Myocyte (in vitro differentiated cells): ENCODE measurements at places on chromosomes 5 and 9. TPM values are rescaled to one million over a fixed set of nuclear protein-coding genes. Genes with fewer than 3 reads are reported as not detected.

ALDOB gene
- not detected in 2 replicates for total RNA-seq

TMC1 gene
- 0.40 TPM in 1 of 2 replicates, not detected in the other for total RNA-seq

NFX1 gene
- 29.8 and 37.0 TPM in 2 replicates for total RNA-seq

PLAC8L1 gene
- total RNA-seq, result 0.88 TPM in 1 of 2 replicates, not detected in the other

FBXW11 gene
- total RNA-seq, result 102 and 122 TPM in 2 replicates

CERCAM gene
- 43.6 and 52.0 TPM in 2 replicates for total RNA-seq

TLX3 gene
- not detected in 2 replicates for total RNA-seq

SPATA31D4 gene
- total RNA-seq, result not detected in 2 replicates

FGD3 gene
- 0.86 and 0.88 TPM in 2 replicates for total RNA-seq

PAEP gene
- not detected in 2 replicates for total RNA-seq

GDF9 gene
- 0.27 and 0.57 TPM in 2 replicates for total RNA-seq

AMBP gene
- total RNA-seq, result 0.36 and 1.5 TPM in 2 replicates

IFNB1 gene
- not detected in 2 replicates for total RNA-seq

EXD3 gene
- total RNA-seq, result 12.5 and 15.3 TPM in 2 replicates

S1PR3 gene
- 0.70 and 1.3 TPM in 2 replicates for total RNA-seq

RASA1 gene
- 44.5 and 55.8 TPM in 2 replicates for total RNA-seq

DNAJC21 gene
- 31.9 and 37.8 TPM in 2 replicates for total RNA-seq

HNRNPA0 gene
- 9.3 and 10.5 TPM in 2 replicates for total RNA-seq

TEX48 gene
- not detected in 2 replicates for total RNA-seq

NDUFAF2 gene
- total RNA-seq, result 29.0 and 33.9 TPM in 2 replicates

BRINP1 gene
- total RNA-seq, result 0.47 and 1.4 TPM in 2 replicates

CARD6 gene
- total RNA-seq, result 4.7 and 4.8 TPM in 2 replicates

KCNIP1 gene
- total RNA-seq, result 0.10 TPM in 1 of 2 replicates, not detected in the other
